Globus pallidus (tissue), 1 donor: ENCODE measurements at places on chromosomes 11 and 22.

DNA sequence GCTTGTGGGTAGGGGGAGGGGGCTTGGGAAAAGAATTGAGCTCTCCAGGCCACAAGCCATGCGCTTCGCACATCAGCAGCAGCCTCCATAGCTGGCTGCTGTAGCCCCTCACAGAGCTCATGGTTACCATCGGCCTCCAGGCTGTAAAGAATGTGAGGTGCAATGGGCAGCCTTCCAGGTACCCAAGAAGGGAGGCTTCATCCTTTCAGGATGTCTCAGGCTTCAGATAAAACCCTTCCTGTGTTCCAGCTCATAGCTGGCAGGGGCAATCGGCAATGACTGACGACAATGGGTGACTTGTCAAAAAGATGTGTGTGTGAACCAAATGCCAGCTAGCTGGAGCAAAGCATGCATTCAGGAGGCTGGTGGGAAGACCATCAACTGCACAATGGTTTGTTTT, 102.0 kb downstream of the TIMP3 start:
- DNase-seq = no peak

DNA sequence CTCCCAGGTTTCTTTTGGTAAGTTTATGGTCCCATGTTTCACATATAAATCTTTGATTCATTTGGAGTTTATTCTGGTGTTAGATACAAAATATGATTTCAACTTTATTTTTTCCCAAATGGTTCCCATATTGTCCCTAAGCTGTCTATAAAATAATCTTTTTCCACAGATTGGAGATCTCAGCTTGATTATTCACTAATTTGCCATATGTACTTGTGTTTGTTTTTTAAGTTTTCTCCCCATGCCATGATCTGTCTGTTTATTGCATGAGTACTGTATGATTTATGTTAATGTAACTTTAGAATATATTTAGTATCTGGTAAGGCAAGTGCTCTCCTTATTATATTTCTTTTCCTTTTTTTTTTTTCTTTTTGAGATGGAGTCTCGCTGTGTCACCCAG, 19.9 kb upstream of the CLMP start:
- DNase-seq = no peak

DNA sequence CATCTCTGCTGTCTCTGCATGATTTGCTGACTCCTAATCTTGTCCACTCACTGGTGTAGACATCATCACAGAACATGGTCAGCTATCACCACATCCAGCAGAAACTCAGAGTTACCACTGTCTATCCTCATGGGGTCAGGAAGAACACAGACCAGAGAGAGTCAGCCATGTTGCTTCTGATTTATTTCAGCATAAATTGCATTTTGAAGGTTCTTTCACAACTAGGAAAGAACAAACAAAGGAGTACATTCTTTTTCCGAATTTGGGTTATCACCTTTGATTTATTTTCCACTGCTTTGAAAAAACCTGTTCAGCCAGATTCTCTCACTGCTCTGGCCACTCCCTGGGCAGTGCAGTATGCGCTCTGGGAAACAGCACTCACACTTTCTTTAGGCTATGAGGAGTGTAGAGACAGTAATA, 172.0 kb upstream of the MTMR2 start:
- DNase-seq = no peak

DNA sequence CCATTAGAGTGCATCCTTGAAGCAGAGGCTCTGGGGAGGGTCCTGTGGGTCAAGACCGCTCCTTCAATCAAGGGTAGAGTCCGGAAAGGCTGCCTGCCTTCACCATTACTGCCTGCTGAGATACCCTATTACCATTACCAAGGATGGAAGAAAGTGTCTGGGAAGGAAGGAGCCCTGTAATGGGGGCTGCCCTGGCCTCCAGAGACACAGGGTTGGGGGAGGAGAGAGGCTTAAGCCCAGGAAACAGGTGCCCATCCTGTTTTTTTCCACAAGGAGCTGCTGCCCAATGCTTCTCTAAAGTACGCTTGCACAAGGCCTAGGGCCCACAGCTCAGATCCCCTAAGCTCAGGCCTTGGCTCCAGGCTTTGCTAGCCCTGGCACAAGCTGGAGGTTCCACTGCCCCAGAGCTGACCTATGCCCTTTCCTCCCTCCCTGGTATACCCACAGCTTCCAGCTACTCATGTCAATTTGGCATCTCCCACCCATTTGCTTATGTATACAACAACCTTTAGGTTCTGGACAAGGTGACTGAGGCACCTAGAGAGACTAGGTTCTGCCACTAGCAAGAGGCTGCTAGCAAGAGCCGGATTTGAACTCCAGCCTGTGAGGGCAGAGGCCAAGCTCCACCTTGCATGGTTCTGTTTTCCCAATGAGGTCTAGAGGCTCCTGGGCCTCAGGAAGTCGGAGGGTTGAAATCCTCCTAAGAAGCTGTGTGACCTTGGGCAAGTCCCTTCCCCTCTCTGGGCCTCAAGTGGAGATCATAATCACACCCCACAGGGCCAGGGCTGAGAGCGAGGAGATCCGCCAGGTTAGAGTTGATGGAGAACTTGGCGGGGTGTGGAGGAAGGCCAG, 1.5 kb upstream of the PLCB3 start:
- no peak for DNase-seq

GRCh38 chr11:125335106-125335505, 161.0 kb downstream of the FEZ1 start:
- no peak for DNase-seq

- DNase-seq = no peak
Observed at GRCh38 chr11:125110506-125110905, 920 bp downstream of the TMEM218 start.

DNA sequence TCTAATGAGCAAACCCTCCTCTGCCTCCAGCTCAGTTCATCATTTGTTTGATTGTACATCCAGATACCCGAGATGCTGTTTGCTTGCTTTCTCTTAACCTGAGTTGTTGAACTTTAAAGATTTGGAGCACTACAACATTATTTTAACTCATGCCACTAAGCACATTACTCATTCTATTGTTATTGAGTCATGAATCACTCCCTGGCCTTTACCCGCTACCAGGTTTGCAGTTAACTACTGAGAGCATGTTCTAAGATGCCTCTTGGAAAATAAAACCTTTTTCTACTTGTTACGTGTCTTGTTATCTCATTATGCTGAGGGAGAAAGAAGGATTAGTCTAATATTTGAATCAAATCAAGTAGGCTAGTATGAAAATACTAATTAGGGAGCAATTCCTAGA, 720.6 kb upstream of the ANO5 start:
- DNase-seq = no peak

DNA sequence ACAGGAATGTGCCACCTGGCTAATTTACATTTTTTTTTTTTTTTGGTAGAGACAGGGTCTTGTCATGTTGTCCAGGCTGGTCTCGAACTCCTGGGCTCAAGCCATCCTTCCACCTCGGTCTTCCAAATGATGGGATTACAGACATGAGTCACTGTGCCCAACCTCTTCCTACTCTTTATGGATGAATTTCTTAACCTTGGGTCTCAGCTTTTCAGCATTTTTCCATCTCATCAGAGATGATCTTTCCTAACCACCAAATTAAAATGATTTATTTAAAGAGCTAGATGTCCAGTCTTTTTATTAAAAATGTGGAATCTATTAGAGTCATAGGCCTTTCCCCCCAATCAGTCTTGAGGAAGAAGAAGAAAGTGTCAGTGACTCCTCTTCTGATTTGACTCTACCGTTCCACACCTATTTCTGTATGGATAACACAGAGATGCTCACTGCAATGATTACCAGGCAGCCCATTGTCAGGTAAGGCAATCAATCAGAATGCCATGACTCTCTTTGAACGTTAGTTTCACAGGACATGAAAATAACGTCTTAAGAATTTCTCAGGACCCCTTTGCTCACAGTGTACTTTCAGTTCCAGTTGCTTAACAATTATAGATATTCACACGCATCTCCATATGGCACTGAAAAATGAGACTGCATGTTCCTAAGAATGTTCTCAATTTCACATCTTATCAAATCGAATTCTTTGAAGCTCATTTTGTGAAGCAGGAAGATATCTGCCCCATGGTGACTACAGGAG, 51.0 kb downstream of the MIAT start:
- no peak for DNase-seq

GRCh38 chr11:93832780-93833179, 17.6 kb downstream of the VSTM5 start:
- DNase-seq = no peak

DNA sequence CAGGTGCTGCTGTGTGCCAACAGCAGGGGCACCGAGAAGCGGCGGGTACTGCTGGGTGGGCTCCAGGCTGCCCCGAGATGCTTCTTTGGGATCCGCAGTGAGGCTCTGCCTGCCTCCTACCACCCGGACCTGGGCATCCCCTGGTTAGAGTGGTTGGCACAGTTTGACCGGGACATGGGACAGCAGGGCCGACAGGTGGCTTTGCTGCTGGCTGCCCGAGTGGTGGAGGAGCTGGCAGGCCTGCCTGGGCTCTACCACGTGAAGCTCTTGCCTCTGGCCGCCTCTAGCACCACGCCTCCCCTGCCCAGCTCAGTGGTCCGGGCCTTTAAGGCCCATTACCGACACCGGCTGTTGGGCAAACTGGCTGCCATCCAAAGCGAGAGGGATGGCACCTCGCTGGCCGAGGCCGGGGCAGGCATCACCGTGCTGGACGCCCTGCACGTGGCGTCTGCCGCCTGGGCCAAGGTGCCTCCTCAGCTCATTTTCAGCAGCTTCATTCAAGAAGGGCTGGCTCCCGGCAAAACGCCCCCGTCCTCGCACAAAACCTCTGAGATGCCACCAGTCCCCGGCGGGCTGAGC, 1.9 kb downstream of the TIGD3 start:
- no peak for DNase-seq

DNA sequence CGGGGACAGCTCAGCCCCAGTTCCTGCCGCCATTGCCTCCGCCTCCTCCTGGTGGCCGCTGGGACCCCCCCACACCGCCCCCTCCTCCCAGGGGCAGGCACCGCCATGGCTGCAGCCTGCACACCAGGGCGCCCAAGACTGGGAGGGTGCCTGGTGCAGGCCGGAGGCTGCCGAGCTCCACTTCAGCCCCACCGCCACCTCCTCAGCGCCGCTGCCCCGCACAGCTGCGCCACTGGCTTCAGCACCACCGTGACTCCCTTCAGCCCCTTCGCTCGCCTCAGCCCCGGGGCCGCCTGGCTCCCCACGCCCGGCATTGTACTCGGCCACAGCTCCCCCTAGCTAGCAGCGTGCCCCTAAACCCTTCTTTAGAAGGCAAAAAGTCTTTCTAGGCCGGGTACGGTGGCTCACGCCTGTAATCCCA, 131.1 kb downstream of the CRYBB2 start:
- no peak for DNase-seq

DNA sequence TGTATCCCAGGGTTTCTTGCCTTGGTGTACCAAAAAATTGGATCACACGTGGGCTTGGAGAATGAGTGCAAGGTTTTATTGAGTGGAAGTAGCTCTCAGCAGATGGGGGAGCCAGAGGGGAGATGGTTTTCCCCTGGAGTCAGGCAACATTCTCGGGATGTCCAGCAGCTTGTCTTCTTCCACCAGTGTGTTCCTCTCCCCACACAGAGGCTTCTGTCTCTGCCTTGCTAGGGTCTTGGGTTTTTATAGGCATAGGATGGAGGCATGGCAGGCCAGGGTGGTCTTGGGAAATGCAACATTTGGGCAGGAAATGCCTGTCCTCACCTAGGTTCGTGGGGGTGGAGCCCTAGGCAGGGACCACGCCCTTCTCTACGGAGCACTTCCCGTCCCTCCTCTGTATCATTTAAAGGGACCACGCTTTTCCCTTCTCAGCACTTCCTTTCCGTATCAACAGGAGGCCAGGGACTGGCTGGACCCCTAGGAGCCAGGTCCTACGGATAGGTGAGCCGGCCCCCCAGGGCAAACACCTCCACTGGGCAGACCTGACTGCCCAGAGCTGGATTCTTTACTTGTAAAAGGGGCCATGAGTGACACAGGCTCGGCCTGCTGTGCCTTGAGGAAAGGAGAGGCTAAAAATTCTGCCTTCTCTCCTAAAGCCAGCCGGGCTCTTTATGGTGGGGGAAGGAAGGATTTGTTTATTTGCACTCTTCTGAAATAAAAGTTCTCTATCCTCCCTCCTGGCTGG, 55.3 kb upstream of the CCDC188 start:
- DNase-seq = peak; percentile 16

GRCh38 chr11:8213376-8213775, 44.6 kb upstream of the RIC3 start:
- DNase-seq = no peak

DNA sequence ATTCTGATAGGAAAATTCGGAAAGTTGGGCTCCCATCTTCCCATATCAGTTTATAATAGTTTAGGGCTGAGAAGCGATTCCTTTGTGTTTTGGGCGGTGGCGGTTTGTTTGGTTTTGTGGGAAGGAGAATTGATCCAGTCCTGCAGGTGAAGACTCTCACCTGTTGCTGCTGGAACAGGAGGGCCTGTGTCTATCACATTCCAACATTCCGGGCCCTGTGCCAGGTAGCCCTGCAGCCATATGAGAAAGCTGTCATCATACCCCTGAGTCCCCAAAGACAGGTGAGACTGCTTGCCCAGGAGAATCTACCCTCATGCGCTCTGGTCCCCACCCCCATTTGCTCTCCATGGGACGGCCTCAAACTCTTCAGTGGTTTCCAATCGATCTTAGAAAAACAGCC, 62.1 kb downstream of the TRAF6 start:
- DNase-seq = no peak

DNA sequence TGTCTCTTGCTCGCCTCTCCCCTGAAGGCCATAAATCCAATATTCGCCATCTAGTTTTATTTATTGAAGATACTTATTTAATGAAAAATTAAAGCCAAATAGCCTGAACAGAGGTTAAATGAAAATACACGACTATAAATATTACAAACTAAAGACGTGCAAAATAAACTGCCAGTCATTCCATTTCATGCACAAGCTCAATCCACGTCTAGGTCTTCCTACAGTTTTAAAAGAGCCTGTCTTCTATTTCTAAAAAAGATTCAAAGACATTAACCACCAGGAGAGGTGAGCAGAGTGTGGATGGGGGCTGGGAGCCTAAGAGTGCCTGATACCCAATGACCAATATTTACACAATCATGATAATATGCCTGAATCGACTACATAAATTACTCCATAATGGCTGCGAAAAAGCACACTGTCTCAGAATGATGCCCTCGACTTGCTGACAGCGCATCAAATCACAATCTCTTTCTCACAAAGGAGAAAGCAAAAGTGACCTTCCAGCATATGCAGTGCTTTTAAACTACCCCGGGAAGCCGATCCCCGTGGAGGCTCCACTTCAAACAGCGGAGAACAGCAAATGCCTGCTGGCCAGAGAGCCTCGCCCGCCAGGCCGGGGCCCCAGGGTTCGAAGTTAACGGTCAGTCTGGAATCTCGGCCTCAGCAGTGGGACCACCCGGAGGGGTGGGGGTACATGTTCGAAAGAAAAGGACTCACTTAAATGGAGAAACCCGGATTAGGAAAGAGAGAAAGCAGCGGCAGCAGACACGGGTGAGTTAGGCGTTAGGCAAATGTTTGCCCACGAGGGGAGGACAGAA, 1.7 kb downstream of the FCHSD2 start:
- no peak for DNase-seq
